Stomach (tissue), 19 donors: ENCODE measurements at places on chromosomes 6 and 20. TPM values are rescaled to one million over a fixed set of nuclear protein-coding genes. Genes with fewer than 3 reads are reported as not detected.

- H3K36me3 ChIP-seq: no peaks in the 10 kb centered on the region
- no peaks in the 10 kb centered on the region for H3K4me1 ChIP-seq
- H3K4me3 ChIP-seq: no peak overlapping the region
- H3K27me3 ChIP-seq: no peaks in the 10 kb centered on the region
Observed at GRCh38 chr6:153059757-153060156, 57.2 kb upstream of the MTRF1L start.

DNA sequence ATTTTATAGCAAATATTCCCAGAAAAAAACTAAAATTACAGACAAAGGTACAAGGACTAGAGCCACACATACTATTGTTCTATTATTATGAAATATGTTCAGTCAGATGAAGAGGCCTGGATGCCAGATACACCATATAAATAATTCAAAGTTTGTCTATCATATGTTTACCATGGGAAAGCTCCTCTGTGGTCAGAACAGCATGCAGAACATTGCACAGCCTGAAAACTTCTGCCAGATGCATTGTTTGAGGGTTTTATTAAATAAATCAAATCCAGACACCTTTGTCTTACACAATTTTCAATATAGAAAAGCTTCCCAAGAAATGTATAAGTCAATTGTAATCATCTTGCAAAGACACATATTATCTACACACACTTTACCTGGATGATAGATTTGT lies 35.0 kb upstream of the COL21A1 start:
- DNase-seq: no peak
- H3K27ac ChIP-seq: no peak overlapping the region

Gene FERMT1
- total RNA-seq: 0.58 TPM

Gene GNRH2
- not detected for total RNA-seq

Gene KCNK15
- total RNA-seq: 7.7 TPM

Gene LINC00237
- total RNA-seq: not detected
